ENCODE measurements at places on chromosomes 1 and 21.

DNA sequence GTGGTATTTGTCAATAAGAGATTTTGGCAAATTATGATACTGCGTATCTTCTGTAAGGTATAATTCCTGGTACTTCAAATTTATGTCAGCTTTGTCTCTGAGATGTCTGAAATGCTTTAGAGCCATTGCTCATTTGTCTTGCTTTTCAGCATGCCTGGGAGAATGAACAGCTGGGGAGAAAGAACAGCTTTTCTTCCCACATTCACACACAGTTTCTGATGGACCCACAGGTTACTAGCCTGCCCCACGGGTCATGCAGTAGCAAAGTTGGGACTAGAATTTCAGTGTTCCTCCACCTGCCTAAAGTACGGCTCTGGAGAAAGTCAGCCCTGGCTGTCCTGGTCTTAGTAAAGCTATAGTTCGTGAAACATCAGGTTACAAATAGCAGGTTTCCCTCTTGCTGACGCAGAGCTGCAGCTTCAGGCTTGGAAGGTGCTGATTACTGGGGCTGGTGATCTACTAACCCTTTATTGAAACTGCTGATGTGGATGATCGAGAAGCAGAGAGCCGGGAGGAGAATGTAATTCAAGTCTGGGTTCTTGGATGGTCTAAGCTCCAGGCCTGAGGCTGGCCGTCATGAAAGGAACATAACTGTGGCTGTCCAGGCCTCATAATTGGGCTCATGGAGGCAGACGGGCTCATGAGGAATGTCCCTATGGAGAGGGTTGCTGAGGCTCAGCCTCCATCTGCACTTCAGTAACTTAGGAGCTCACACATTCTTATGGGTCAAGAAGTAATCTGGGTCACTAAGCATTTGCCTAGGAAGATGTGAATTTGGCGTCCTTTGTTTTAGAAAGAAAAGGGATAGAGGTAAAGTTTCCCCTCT, 12.4 kb downstream of the GALNT2 start:
- DNase-seq = no peak

- DNase-seq = no peak
These were observed 210.0 kb upstream of the FOXD3 start for GRCh38 chr1:63112155-63112900.

- no peak for DNase-seq
These were observed 458.5 kb upstream of the DEPDC1 start for GRCh38 chr1:68955424-68955823.

- no peak for DNase-seq
These were observed 137.3 kb upstream of the PLXNA2 start for GRCh38 chr1:208381481-208381880.
